ENCODE measurements at places on chromosomes 6 and 20.

- no peak for DNase-seq
Measured at GRCh38 chr6:16057446-16057845, 71.4 kb upstream of the MYLIP start.

DNA sequence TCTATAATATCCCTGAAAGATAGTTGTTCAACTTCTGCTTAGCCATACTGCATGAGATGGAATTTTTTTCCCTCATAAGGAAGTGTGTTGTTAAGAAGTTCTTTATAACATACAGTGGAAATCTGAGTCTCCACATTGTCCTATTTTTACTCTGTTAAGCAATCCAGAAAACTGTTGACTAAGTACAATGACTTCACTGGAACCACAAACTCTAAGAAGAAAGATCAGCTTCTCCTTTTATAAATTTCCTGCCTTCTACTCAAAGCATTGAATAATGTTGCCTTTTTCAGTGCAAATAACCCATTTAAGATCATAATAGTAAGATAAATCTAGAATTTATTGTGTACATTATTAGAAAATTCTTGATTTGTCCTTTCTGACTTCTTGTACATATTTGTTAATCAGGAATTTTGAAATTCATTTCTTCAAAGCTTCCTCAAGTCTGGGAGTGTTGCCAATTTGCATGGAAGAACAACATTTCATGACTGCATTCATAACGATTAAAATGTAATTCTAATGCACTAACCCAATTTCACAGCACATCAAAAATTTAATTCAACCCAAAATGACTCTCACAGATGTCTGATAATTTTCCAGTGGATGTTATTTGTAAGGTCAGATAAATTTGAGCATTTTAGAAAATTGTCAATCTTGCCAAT is 45.6 kb upstream of the ANKEF1 start:
- no peak for DNase-seq

DNA sequence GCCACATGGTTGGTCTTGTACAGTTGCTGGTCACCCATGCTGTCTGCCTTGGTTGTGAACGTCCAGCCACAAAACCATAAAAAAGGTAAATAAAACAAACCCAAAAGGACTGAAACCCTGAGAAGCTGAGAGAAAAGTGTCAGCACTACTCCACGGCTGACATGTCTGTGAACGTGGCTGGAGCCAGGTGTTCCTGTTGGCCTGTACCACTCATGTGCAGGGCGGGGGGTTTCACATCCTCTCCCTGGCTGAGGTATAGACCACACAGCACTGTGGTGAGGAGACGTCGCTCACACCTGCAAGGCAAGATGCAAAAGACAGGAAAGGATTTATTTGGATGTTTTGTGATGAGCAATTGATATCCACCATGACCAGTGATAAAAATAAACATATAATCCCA is 51.9 kb upstream of the MRPS10 start:
- DNase-seq, result no peak

DNA sequence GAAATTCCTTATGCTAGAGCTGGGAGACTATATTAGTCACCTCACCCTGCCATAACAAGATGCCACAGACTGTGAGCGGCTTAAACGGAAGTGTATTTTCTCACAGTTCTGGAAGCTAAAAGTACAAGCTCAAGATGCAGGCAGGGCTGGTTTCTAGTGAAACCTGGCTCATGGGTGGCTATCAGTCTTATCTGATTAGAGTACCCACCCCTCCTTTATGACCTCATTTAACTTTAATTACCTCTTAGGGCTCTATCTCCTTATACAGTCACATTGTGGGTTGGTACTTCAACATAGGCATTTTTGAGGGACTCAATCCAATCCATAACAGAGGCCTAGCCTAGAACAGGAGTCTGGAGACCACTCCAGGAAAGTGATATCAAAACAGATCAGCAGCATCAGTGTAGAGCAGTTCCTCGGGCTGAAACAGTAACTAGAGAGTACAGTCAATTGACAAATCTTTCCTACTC is 2.3 kb upstream of the SNRNP48 start:
- DNase-seq, result no peak

DNA sequence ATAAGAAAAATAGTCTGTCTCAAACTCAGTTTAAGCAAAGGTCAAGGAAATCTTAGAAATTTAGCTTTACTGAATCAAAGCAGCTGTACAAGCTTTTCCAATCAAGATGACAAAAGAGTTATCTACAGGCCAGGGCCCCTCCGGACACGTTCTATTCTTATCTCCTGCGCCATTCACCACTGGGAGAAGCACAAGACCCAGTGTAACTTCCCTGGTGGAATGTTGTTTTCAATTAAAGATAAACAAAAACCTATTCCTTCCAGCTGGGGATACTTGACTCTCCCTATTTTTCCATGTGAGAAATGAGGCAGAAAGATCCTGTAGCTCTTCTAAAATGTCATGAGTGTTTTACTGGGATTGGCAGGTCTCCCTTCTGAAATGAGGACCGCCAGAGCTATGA is 123.3 kb downstream of the TBX18 start:
- peak; percentile 15 for DNase-seq

- no peak for DNase-seq
Measured at GRCh38 chr20:25316506-25317190, 68.8 kb downstream of the PYGB start.

DNA sequence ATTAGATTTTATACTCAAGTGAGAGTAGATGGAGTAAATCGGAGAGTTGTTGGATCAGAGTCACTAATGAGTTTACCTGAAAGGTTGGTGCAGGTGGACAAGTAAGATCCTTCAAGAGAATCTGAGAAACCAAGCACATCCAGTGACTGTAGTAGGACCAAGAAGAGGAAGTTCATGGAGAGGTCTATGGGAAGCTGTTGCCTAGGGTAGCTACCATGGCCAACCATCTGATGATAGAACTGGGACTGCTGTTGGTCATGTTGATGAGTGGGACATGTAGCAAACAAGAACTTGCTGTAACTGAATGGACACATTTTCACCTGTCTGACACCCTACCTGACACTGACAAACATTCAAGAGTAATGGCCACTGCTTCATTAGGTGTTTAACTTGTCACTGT is 11.3 kb upstream of the ADGB start:
- no peak for DNase-seq

DNA sequence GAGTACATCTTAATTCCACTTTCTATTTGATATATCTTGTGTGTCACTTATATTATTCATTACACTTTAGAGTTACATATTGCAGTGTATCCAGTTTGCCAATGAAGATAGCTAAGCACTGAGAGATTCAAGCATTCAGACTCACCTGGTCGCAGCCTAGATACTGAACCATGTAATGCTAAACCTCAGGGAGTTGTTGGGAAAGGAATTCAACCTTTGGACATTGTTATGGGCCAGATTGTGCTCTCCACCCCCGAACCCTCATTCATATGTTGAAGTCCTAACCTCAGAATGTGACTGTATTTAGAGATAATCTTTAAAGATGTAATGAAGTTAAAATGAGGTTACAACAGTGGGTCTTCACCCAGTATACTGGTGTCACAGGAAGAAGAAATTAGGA is 13.8 kb upstream of the KIF16B start:
- no peak for DNase-seq

GRCh38 chr20:47127546-47127945 is 229.0 kb downstream of the ZMYND8 start:
- DNase-seq, result no peak

- peak; percentile 85 for DNase-seq
Measured at GRCh38 chr6:25660512-25660911, 8.5 kb downstream of the SCGN start.

GRCh38 chr6:50362706-50363105 is 313.0 kb upstream of the DEFB112 start:
- no peak for DNase-seq

- no peak for DNase-seq
Measured at GRCh38 chr20:61184194-61184593, 67.9 kb upstream of the CDH4 start.

- DNase-seq, result peak; percentile 17
Measured at GRCh38 chr6:68876792-68877493, 241.9 kb downstream of the ADGRB3 start.

DNA sequence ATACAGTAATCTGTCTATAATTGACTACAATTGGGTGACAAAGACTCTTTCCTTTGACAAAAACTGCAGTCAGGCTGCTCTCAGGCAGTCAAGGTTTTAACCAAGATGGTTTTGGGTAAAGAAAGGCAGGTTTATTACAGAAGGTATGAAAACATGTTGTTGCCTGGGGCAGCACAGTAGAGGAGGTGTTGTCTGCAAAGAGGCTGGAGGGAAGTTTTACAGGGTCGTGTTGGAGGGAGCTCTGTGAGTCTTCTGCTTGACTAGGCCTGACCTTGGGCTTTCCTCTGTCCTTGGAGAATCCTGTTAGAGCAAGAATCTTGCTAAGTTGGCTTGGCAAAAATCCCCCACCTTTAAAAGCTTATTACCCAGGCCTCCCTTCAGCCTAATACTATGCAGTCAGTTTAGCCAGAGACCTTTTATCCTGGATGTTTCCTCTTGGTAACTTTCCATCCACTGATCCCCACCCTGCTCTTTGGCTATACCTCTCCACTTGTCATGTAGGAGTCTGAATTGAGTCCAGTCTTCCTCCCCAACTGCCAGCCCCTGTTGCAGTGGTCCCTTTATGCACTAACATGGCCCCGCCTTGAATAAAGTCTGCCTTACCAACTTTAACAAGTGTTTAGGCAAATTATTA is 143.0 kb upstream of the SLC22A16 start:
- no peak for DNase-seq

GRCh38 chr20:19897891-19898290 is 119.3 kb upstream of the NAA20 start:
- no peak for DNase-seq

- DNase-seq, result no peak
Measured at GRCh38 chr6:118869894-118870589, 23.9 kb upstream of the ASF1A start.

GRCh38 chr6:30821862-30822784 is 62.2 kb upstream of the DDR1 start:
- peak; percentile 17 for DNase-seq

- no peak for DNase-seq
Measured at GRCh38 chr6:73817253-73817652, 121.2 kb downstream of the CD109 start.

DNA sequence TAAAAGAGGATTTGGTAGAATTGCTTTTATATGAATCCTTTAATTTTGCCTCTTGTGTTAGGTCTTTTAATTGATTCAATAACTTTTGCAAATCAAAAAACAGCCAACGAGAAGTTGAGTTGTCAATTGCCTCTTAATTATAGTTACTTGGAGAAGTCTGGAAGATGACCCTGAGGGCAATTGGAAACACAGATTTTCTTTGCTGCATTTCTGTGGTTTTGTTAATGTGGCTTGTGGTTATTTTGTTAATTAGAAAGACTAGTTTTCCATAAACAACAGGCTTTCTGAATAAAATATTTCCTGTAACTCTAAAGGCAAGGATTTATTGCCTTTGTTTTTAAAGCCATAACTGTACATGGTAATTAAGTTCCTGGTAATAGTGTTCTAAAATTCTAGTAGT is 513.0 kb downstream of the EPHA7 start:
- no peak for DNase-seq

DNA sequence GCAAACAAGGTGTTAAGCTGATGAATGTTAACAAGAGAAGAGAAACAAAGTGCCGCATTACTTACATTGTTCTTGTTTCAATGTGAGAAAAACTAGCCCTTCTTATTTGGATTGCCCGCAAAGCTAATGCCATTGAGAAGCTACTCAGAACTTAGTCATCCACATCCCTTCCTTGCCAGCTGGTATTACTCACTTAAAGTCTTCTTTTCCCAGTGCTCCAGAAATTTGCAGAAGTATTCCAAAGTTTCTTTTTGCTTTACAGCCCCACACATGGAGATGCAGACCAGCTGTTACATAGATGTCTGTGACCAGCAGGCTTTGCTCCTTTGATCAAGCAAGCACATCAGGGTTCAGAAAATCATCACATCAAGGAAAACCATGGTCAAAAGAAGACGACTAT is 529.0 kb downstream of the TBC1D32 start:
- DNase-seq, result no peak

Measured in kidney glomerular epithelial cell (primary cell).